ENCODE measurements at places on chromosomes 6 and 20.

DNA sequence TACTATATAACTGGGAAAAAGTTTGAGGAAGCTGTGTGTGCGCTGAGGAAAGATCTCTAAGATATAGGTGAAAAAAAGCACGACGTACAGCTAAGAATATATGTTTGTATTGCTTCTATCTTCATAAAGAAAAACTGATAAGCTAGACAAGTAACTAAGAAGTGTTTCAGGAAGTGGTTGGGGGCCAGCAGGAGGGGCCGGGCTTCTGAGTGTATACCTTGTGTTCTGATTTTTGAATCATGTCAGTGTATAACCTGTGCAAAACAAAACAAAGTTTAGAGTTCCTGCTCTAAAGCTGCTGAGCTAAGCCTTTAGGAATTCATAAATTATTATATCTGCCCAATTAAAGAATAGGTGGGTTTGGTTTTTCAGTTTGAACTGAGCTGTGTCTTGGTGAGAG, 7.9 kb upstream of the OSER1 start:
- DNase-seq: no peak

DNA sequence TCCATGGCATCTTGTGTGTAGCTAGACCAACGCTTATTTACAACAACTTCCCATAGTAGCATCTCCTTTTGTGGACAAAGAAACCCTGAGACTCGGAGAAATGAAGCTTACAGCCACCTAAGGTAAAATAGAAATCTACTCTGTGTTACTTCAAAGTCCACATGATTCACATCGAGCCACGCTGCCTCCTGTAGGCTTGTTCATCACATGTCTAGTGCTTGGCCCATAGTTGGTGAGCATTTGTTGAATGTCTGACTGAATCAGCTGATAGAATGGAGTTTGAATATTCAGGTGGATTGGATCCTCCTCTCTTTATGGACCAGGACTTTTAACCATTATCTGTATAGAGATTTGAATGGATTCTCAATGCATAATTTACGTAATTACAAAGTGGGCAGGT, 130.7 kb downstream of the CCDC170 start:
- no peak for DNase-seq

DNA sequence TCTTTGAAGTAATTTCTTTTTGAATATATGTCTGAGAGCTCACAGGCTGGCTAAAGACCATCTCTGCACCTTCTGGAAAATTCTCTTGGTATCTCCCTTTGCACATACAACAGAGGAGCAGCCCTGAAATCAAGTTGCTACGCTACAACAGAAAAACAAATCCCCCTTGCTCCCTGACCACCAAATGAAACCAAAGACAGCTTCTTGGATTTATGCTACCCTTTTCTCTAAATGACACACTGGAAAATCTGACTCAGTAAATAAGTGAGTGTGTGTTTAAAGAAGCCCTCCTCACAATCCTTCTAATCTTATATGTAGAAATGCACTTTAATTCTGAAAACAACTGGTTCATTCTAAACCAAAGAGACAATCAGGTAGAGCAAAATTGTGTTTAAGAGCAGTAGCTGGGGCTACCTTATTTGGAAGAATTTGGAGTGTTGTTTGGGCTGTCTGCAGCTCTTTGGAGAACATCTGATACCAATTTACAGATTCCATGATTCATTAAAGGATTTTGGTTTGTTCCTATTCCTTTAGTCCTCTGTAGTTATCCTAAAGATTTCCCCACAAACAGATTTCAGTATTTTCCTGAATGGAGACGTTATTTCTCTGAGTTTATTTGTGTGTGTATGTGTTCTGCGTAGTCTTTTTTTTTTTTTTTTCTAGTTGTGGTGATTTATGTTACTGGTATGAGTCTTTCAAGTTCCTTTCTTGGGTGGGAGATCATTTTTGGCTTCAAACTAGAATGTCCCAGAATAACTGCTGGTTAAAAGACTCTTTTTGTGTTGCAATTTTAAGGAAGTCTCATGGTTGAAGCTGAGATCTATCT, 36.4 kb upstream of the UTRN start:
- DNase-seq: peak; percentile 76

- no peak for DNase-seq
Observed at GRCh38 chr6:44002593-44003344, 124.5 kb downstream of the MRPL14 start.

DNA sequence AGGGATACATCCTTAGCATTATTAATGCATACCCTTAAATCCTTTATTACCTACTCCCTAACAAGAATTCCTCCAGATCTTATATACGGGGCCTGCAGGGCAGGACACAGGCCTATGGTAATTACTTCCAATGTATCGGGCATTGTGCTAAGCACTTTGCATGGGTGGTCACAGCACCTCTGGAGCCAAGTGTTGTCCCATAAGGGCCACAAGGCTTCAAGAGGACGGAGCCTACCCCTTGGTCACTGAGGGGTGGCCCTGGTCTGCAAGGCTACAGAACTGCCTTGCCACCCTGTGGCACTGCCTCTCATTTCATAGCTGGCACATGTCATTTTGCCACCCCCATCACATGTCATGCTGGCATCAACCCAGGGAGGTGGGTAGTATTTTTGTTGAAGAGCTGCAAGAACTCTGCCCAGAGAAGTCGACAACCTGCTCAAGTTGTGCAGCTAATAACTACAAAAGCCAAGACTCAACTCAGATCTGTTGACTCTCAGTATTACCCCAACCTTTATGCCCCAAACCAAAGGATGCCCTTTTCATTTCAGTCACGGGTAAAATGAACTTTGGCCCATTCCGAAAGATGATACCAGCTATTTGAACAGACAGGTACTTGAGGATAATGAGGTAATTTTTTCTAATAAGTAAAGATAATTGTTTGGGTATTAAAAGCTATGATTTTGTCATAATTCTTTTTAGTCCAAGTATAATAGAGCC, 144.1 kb upstream of the AKAP12 start:
- DNase-seq: no peak

GRCh38 chr6:126812010-126812409, 306.5 kb upstream of the RSPO3 start:
- no peak for DNase-seq

DNA sequence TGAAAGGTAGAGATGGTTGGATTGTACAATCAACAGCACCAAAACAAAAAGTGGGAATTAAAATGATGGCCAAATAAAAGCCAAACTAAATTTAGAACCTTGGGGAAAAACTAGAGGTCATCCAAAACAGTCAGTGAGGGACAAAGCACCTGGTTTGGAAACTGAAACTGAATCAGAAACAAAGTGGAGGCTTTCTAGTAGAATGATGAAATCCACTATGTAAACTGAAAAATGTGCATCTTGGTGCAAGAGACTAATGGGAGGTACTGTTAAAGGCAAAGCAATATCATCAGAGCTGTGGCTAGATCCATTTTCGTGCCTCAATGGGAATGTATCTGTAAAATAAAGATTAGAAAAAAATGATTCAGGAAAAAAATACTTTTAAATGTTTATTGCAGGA, 380.0 kb upstream of the GJE1 start:
- DNase-seq: no peak

- DNase-seq: peak; percentile 95
Observed at GRCh38 chr6:3808759-3809514, 40.2 kb upstream of the FAM50B start.

DNA sequence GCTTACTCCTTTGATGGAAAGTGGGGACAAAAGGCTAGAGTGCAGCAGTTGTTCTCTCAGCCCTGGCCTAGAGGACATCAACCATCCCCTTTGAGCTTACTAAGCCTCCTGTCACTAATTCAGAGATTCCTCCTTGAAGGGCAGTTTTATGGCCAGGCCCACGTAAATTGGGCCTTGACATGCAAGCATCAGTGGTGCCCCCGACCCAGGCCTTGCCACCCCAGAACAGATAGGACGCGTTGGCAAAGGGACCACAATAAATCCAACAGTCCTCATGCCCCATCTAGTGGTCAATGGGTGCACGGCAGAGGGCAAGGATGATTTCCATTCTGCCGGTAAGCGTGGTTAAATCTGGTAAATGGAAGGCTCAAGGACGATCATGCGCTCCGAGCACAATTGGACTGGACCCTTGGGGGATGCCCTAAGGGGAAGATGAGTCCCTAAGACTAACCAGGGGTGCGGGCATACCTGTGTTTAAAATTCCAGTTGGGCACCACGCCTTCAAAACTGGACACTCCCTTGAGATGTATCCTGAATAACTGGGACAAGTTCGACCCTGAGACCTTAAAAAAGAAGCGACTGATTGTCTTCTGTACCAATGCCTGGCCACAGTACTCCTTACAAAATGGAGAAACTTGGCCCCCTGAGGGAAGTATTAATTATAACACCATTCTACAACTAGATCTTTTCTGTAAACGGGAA, 32.6 kb downstream of the CEP85L start:
- no peak for DNase-seq

- DNase-seq: no peak
Observed at GRCh38 chr20:15220778-15221565, 883.6 kb upstream of the FLRT3 start.

GRCh38 chr6:131914967-131915751, 36.0 kb downstream of the CCN2 start:
- DNase-seq: peak; percentile 76

- DNase-seq: no peak
Observed at GRCh38 chr20:61621852-61622251, 369.8 kb downstream of the CDH4 start.

DNA sequence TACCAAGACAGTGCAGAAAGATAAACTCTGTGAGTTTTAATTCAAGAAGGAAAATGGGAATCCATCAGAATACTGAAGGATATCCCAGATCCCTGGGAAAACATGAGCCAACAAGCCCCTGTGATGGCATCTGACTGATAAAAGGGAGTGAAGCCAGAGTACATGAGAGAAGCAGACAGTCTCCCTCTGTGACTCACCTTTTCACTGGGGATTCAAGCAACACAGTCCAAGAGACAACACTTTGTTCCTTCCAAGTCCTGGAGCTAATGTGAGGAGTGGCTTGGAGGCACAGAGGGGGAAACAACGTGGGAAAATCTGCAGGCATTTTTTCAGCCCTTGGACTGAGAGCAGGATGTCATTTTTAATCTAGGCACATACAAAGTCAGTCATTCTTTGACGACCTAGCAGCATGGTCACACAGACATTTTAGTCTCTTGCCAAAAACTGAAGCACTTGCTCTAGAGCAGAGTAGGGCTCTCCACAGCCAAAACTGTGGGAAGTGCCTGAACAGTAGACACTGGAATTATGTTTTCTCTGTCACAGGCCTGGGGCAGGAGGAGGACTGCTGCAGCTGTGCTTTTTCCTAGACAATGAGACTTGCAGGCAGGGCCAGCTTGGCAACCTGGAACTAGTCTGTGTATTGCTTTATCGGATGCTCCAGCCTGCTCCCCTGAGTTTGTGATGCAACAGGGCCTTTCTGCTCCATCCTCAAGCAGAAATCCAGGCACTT, 465.0 kb upstream of the GJE1 start:
- DNase-seq: no peak

GRCh38 chr6:75429061-75429703, 64.4 kb downstream of the FILIP1 start:
- no peak for DNase-seq

GRCh38 chr6:70336996-70337742, 34.3 kb upstream of the COL9A1 start:
- DNase-seq: no peak

GRCh38 chr6:135577059-135577538, 79.6 kb upstream of the AHI1 start:
- DNase-seq: no peak

DNA sequence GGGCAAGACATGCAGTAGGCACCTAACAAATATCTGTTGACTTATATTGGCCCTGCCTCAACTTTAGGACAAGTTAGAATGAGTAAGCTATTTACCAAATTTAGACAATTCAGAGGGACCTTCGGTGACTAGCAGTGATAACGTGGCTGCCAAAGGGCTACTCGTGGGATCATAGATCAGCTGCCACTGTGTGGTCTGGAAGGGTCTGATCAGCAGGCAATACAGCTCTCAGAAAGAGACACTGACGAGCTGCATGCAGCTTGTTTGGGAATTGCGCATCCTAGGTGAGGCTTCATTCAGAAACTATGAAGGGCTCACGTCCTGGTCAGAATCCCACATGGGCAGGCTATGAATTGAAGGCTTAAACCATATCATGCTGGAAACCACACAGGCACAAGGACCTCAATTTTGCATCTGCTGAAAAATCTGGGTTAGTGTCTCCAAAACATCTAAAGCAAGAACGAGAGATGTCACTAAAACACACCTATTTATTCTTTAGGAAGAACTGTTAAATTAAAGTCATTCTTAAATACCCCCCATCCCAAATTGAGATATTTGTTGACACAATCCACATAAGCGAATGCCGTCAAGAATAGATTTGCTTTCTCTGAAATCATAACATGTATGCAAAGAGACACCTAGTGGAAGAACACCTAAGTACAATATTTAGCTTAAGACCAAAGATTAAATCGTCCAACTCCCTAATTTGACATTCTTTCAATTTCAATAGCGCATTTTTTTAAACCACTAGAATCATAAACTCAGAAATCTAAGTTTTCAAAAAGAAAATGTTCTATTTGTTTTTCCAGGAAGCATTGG, 79.6 kb downstream of the IPCEF1 start:
- DNase-seq: peak; percentile 41

GRCh38 chr6:114346451-114346850, 3.6 kb upstream of the HS3ST5 start:
- no peak for DNase-seq

Measured in HCEC 1CT (cell line).